Fibroblast of skin of left quadriceps (primary cell): ENCODE measurements at places on chromosomes 6 and 20.

DNA sequence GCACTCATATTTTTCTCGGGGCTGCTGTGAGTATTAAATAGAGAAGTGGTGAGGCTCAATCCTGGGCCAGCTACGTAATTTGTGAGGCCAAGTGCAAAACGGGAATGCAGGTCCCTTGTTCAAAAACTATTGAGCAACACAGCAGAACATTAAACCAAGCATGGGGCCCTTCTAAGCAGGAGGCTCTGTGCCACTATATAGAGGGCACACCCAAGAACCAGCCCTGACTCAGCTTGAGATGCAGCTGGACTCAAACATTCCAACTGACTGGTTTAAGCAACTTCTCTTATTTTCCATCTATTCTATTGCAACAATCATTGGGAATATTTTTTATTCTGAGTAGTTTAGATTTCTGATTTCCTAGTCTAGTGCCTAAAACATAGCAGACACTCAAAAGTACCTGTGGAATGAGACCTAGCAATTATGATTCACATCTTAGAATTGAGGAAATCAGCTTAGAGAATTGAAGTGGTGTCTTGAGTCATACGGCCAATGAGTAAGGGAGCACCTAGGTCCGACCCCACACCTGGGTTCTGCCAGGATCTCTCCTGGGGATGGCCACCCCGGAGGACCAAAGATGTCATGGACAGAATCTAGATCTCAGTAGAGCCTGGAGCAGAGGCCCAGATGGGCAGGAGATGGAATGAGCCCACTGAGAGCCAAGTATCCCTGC is 1.3 kb downstream of the SIRPB2 start:
- DNase-seq = no peak

DNA sequence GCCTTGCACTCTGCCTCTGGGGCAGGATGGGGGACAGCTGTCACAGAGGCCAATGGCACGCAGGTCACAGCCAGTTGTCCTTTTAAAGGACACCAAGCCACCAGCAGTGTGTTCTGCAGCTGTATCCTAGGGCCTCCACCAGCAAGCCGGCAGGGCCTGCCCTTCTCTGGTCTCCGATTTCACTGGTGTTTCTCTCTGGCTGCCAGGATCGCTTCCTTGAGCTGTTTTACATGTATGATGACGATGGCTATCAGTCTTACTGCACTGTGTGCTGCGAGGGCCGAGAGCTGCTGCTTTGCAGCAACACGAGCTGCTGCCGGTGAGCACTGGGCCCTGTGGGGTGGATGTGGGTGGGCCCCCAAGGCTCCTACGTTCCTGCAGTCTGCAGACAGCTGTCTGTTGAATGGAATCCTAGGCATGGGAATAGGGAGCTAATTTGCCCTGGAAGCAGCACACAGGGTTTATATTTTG is 22.7 kb upstream of the MAPRE1 start:
- no peak for DNase-seq

GRCh38 chr6:142676647-142677192 is 268.3 kb downstream of the HIVEP2 start:
- DNase-seq = no peak

DNA sequence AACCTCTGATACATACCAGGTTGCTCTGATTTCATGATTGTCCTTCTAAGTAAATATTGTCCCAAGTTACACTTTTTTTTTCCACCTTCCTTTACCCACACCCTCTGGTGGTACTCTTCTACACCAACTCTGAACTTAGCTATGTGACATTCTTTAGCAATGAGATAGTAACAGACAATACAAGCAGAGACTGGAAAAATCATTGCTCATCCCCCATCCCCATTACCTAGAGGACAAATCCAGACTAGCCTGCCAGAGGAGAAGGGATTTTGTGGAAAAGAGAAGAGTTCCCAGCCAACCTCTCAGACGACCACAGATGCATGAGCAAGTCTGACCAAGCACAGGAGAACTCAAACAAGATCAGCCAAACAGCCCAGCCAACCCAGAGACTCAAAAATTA is 32.8 kb upstream of the TFAP2B start:
- no peak for DNase-seq

DNA sequence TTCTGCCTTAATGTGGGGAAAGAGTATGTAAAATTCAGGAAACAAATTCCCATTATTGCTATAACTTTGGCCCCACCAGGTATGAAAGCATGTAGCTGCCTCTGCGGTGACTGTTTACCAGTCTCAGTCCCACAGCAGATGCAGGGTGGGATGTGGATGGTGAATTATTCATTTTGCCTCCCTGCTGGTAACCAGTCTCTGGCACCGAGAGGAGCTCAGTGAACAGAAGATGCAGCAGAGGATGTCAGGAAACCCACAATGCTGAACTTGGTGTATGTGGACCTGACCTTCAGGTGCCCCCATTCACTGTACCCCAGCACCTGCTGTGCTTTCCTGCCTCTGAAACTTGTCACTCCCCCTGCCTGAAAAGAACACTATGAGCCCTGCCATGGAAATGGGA is 8.8 kb upstream of the METTL24 start:
- no peak for DNase-seq

GRCh38 chr6:124066946-124067552 is 263.4 kb downstream of the NKAIN2 start:
- DNase-seq = no peak
